ENCODE measurements at places on chromosomes 5 and 9.

GRCh38 chr9:9846557-9846956 lies 766.2 kb downstream of the PTPRD start:
- no peak for DNase-seq

DNA sequence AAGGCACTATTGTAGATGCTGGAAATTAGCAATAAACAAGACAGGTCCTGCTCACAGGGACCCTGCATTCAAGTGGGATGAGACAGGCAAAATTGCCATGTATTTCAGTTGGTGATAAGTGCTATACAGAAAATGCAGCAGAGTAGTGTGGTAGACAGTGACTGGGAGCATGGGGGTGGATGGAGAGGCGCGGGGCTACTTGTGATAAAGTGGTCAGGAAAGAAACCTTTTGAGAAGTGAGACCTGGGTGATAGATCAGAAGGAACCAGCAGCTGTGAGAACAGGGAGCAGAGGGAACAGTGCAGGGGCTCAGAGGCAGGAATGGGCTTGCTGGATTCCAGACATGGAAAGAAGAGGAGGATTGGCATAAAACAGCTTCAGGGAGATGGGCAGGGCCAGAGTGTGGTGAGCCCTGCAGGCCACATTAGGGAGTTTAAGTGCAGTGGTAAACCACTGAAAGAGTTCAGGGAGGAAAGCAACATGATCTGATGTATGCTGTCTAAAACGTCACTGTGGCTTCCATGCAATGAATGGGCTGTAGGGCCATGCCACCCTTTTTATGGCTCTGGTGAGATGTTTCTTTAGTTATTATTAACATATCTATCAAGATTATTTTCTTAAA lies 7.3 kb downstream of the CRHBP start:
- no peak for DNase-seq

DNA sequence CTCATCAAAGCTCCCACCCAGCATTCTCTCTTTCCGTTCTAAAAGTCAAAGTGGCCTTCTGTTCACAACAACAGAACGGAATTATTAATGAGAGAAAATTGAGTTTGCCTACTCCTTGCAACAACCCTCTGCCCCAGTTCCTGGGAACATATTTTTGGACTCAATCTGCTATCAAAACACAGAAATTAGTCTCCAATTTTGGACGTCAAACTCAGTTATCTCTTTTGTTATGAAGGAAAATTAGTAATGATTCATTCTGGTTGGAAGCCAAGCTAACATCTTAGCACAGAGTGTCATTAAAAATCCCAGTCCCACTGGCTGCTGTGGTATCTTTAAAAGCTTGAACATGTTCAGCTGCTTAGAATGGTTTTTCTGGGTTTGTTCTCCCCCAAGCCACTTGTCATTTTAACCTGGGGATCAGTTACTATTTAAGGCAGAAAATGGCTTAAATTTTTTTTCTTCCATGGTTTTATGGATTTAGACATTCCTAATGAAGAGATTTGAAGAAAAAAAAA lies 343.2 kb downstream of the TRIM32 start:
- no peak for DNase-seq

- DNase-seq, result no peak
Measured at GRCh38 chr5:92424785-92425426, 1041.8 kb upstream of the ARRDC3 start.

- no peak for DNase-seq
Measured at GRCh38 chr9:90960941-90961340, 159.3 kb downstream of the SYK start.

DNA sequence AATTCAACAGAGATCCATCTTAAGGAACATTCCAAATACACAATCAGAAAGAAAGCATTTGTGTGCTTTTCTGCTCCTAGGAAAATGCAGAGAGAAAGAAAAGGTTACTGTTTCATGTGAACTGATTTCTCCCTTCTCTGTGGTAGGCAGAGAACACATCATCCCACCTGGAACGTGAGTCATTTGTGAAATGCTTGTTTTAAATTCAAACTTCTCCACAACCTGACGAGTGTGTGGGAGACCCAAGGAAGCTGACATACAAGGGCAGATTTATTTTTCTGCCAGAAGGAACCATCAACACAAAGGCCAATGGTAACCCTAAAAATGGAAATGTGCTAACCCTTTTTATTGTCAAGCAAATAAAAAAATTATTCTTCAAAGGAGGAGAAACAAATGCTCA lies 156.4 kb downstream of the EFNA5 start:
- DNase-seq, result no peak

DNA sequence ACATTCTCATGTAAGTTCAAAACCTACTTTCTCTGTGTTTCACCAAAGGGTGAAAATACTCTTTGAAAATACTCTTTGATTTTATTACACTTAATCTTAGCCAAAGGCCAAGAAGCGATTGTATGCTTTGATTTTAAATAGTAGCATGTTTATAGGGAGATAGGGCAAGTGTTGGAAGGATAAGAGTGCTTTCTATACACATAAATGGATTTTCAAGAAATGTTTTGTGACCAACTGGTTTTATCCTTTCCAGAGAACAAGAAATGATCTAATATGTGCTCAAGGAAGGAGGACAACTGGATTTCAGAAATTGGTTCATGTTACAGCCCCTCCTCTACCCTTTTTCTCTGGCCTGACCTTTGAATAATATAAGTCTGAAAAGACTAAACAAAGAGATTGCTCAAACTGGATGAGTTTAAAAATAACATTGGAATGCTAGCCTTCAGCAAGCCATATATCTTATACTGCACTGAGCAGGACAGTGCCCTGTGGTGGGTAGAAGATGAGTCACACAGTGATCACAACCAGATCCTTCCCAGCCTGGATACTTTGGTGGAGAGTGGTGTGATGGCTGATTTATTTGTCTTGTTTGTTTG lies 13.1 kb downstream of the PALM2AKAP2 start:
- DNase-seq, result no peak

DNA sequence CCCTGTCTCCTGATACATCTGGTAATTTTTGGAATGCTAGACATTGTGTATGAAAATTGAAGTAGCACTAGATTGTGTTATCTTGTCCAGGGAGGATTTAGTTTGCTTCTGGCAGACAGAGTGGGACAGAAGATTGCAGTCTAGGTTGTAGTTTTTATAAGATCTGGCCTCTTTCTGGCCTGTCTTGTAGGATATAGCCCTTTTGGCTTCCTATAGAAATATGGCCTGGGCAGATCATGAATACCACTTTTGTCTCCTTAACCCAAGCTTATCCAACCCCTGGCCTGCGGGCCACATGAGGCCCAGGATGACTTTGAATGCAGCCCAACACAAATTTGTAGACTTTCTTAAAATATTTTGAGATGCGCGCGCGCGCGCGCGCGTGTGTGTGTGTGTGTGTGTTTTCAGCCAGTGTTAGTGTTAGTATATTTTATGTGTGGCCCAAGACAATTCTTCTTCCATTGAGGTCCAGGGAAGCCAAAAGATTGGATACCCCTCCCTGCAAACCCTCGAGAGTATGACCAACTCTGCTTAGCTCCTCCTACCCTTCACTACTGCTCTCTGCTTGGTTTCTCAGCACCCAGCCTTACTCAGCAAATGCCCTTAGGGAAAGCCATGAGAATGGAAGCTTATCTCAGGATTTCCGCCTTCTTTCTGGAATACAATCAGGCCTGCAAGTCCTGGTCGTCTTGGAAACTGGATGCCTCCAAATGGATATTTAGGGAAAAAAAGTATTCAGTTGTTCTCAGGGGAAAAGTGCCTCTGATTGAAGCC lies 26.5 kb downstream of the ANKRD33B start:
- DNase-seq, result no peak

GRCh38 chr5:178527458-178528307 lies 62.5 kb downstream of the COL23A1 start:
- no peak for DNase-seq

- no peak for DNase-seq
Measured at GRCh38 chr5:28324174-28324573, 1285.8 kb upstream of the CDH9 start.

- DNase-seq, result no peak
Measured at GRCh38 chr5:60092671-60093422, 199.3 kb upstream of the PDE4D start.

- DNase-seq, result no peak
Measured at GRCh38 chr5:16076657-16077056, 102.9 kb downstream of the MARCHF11 start.

DNA sequence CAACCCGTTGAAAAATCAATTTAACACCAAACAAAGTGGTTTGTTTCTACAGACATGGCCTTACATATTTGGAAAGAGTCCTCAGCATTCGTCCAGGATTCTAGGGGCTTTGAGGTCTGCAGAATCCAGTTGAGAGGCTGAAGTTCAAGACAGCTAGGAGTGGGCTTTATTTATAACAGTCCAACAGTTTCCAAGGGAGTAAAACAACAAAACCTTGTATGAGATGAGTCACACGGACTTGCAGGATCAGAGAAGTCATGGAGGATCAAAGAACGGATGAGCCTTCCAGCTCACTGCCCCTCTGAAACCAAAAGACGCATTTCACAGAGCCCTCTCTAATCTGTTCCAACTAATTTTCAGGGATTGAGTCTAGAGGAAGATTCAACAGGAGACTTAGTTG lies 11.1 kb upstream of the ESM1 start:
- no peak for DNase-seq

DNA sequence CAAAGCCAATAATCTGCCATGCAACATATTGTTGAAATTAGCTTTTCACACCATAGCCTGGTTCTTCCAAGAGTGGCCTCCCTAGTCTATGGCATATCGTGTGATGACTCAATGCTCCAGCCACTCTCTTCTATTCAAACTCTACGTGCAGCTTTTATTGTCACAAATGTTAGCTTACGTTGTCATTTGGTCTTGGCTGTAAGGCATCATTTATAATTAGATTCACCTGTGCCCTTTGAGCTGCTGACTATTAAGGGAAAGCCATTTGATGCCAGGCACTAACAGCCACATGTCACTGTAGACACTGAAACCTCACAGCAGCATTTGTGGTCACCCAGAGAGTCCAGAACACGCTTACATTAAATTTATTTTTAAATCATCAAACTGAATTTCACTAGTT lies 66.8 kb downstream of the APBA1 start:
- DNase-seq, result no peak

DNA sequence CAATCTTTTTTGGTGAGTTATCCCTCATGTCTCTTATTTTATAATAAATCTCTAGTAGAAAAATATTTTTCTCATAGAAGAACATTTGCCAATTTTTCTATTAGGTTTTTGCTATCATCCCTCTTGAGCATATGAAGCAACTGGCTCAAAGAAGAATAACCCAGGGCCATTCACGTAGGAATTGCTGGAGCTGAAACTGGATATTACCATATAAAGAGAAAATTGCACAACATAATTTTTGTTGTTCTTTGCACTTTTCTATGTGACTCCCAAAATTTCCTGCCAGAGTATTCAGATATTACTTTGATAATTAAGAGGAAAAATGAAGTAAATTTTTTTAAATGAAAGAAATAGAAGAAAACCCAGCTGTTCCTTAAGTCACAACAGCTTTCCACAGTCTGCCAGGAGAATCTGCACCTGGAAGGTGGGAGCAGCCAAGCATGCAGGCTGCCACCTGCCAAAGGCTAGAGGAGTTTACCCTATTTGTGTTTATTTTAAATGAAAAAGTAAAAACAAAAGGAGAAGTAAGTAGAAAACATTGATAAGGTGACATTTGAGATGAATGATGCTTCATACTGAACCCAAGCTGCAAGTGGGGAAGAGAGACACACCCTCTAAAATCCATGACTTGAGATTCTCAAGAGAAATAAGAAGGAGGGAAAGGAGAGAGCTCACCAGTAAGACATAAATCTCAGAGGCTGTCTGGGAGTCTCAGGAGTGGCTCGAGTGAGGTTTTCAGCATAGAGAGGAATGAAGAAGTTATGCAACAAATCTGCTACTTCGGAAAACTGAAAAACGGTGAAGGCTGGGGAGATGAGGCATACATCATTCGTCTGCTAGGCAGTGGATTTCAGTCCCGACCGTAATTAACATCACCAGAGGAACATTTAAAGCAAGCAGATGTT lies 31.5 kb upstream of the FREM1 start:
- no peak for DNase-seq

GRCh38 chr9:21634951-21635350 lies 152.8 kb upstream of the IFNE start:
- DNase-seq, result no peak

- DNase-seq, result no peak
Measured at GRCh38 chr5:54469622-54470021, 14.1 kb downstream of the HSPB3 start.

DNA sequence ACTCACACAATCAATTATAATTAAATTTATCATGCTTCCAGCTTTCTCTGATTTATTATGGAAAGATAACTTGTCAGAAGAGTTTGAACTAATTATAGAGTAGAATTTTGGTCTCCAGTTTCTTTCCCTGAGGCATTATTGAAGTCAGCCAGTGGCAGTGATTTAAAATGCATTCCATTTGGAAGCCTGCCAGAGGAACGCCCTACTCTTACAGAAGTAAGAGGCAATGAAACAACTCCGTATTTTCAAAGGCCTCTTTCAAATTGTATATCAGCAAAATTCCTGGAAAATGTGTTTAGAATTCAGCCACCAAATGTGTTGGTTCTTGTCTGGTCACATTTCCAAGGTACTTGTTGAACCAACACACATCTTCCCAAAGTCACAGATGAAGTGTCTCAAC lies 640.9 kb downstream of the SEMA5A start:
- no peak for DNase-seq

Measured in stimulated activated CD8-positive, alpha-beta memory T cell treated with anti-CD3 and anti-CD28 coated beads, Interleukin-15, amount 100 ng/mL, for 1 hour (primary cell).